ENCODE measurements at places on chromosomes 7 and 10.

GRCh38 chr7:156064971-156065386, 252.7 kb upstream of the SHH start:
- DNase-seq, result no peak

DNA sequence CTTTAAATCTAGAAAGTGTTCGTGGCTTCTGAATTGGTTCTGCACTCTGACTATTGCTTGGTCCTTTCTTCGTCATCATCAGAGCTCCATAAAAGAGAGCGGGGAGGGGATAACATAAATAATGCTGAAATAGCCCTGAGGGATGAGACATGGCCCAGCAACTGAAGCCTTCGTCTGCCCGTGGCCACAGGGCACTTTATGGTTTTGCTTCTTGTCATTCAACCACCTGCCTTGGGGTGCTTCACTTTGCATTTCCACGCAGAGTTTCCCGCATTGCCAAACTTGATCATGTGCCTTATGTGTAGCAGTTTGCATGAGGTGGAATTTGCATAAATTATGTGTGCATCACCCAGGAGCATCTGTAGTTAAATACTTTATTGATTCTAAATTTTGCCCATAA, 15.9 kb downstream of the GSTO2 start:
- DNase-seq, result no peak

DNA sequence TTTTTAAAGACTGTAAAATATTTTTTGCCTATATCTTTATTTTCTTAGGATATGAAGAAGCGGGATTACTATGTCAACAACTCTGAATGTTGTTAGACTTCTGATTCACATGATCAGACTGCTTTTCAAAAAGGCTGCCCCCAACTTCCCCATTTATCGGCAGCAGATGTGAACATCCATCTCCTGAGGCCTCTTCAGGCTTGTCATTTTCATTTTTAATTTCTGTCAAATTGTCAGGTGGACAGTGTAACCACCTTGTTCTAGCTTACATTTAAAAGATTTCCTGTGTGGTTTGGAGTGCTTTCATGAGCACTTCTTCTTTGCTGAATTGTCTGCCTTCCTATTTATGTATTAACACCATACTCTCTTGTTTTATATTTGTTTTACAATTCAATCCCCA, 78.8 kb upstream of the GSDME start:
- DNase-seq, result no peak

DNA sequence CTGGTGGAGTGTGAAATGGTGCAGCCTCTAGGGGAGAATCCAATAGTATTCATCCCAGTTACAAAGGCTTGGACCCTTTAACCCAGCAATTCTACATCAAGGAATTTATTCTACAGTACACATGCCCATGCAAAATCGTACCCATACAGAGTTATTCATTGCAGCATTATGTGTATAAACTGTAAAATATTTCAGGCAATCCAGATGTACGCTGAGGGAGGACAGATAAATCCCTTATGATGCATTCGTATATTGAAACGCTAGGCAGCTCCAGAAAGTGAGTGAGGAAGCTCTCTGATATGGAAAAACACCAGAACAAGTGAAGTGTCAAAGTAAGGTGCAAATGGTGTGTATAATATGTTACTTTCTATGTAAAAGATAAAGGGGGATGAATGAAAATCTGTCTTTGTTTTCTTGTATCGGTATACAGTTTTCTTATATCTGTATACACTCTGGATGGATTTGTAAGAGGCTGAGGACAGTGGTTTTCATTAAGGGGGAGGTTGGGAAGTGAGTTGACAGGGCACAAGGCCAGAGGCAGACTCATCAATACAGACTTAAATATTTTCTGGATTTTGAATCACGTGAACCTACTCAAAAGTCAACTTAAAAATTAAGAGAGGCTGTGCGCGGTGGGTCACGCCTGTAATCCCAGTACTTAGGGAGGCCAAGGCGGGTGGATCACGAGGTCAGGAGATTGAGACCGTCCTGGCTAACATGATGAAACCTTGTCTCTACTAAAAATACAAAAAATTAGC, 17.1 kb downstream of the VWA2 start:
- no peak for DNase-seq

- DNase-seq, result no peak
Measured at GRCh38 chr7:22469371-22470143, 30.4 kb downstream of the STEAP1B start.

DNA sequence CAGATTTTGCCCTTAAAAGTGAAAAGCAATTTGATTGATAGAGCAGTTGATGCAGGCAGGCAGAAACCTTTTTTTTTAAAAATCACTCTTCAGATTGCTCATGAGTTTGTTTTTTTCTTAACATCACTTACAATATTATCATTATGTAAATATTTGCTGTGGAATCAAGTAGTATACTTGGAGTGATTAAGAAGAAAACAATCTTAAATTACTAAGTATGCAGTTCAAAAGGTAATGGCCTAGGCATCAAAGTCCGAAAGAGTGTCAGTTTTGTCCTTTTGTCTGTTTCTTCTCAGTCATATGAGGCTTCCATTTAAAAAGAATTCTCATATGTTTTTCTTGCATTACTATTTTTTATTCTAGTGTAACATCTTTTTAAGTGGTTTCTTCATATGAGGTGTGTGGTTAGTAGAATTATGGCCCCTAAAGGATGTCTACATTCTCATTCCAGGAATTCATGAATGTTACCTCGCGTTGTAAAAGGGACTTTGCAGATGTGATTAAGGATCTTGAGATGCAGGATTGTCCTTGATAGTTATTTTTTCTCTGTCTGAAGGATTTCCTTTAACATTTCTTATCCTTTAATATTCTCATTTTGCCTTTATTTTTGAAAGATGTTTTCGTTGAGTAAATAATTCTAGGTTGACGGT, 44.0 kb downstream of the BICC1 start:
- no peak for DNase-seq

DNA sequence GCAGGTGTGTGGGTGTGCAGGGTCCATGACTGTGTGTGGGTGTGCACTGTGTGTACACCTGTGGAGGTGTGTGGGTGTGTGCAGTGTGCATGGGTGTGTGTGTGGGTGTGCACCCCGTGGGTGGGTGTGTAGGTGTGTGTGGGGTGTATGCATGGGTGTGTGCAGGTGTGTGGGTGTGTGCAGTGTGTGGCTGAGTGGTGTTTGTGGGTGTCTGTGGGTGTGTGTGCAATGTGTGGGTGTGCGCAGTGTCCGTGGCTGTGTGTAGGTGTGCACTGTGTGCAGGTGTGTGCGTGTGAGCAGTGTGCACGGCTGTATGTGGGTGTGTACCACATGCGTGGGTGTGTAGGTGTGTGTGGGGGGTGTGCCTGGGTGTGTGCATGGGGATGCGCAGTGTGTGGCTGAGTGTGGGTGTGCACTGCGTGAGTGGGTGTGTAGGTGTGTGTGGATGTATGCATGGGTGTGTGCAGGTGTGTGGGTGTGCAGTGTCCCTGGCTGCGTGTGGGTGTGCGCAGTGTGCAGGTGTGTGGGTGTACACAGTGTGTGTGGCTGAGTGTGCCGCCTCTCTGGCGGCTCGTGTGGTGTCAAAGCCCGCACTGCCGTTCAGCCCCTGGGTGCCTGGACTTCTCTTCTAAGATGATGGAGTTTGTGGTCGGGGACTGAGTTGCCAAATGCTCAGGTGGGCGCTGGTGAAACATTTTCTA, 208.3 kb downstream of the DNAJB6 start:
- DNase-seq, result no peak

DNA sequence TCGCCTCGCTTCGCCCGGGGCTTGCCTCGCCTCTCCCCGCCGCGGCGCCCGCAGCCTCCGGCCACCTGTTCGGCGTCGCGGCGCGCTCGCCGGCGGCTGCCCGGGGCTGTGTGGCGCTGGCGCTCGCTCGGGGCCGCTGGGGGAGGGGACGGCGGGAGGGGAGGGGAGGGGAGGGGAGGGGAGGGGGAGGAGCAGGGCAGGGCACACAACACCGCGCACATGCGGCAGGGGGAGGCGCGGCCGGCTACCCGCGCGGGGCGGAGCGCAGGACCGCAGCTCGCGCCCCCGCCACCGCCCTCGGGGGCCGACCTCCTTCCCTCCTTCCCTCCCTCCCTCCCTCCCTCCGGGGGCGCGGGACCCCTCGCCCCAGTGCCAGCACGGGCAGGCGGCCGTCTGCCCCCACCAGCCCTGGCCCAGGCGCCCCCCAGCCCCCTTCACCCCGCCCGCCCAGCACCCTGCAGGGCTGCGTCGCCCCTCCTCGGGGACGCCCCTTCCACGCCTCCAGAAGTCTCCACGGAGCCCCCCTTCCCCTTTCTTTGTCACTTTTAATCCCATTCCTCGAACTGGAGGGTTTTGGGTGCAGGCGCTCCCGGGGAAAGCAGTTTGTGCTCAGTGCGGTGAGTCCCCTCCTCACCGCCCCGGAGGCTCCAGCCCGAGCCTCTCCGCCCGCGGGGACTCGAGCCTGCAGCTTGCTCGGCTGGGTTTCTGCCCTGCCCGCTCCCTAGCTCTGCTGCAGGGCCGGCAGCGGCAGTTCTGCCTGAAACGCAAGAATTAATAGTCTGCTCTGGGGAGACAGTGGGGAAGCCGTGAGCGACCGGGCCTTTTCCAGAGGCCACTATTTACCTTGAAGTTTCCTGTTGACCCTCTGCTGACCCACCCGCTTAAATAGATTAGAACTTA, at the start of gene PARD3:
Gene PARD3, minus strand, starts transcription at position 112 of the 900 bp plus-strand sequence. CDS start 301 bp downstream, outside the sequence.
- DNase-seq, result peak; percentile 58

DNA sequence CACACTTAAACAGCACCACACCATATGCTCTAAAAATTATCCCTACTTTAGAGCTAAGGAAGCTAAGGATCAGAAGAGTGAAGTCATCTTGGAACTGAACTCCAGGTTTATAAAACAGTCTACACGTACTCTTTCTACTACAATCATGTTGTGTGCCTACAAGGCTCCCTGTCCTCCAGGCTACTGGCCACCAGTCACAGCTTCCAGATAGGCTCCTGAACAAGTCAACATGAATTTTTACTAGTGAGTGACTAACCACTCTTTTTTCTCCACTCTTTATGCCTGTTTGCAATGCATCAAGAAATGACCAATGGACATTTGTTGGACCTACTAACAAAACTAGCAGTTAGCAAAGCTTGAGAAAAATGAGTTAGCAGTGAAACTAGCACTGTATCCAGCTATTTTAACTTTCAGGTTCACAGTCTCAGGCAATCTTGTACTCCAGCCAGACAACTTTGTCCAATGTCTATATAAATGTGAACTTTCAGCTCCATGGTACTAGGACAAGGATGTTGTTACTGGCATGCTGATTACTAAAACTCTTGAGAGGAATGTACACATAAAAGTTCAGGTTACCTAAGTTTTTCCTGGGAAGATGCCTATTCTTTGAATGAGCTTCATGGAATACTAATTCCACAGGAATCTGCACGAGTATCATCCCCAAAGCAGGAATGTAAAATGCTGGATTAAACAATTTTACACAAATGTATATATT, 180.0 kb downstream of the BTAF1 start:
- no peak for DNase-seq

DNA sequence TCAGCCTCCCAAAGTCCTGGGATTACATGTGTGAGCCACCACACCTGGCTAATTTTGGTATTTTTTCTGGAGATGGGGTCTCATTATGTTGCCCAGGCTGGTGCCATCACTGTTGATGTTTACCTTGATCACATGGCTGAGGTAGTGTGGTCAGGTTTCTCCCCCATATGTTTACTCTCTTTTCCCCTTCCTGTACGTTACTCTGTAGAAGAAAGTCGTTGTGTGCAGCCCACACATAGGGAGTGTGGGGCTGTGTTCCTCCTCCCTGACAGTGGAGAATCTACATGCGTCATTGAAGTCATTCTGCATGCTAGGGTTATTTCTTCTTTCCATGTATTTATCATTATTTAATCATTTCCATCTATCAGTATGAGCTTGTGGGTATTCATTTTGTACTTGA, 16.3 kb upstream of the ORAI2 start:
- no peak for DNase-seq

- DNase-seq, result no peak
Measured at GRCh38 chr7:124246262-124246863, 213.5 kb upstream of the TMEM229A start.

DNA sequence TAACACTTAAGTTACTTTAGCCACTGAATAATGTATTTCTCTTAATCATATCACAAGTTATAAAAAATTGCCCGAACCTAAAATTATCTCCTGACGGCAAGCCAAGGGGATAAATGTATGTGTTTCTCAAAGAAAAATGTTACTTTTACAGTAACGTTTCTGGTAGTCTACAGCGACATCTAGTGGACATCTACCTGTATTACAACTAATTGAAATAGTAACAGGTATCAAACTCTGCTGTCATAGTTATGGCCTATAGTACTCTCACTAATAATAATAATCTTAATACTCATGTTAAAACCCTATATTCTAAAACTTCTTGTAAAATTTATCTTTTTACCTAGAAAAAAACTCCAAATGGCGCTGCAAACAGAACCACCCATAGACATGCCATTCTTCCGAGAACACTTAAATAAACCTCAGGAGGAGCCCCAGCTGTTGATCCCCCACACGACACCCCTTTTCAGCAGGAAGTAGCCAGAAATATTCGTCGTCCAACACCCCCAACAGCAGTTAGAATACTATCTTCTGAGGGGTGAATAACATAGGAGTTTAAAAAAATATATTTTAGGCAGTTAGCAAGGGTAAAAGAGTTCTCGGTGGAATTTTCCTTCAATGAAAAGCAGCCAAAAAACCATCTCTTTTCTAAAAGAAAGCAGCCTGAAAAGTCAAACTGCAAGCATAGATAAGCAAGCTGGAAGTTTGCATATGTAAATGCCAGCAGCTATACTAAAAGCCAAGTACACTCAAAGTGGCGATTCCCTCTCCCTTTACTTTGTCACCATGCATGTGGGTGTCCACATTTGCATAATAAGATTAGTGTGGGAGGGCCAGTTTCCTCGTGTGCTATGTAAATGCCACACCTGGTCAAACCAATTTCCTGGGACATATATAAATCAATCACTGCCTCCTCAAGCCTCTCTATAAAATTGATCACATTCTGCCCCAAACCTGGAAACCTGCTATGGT, 40.5 kb upstream of the ZNF107 start:
- DNase-seq, result no peak

DNA sequence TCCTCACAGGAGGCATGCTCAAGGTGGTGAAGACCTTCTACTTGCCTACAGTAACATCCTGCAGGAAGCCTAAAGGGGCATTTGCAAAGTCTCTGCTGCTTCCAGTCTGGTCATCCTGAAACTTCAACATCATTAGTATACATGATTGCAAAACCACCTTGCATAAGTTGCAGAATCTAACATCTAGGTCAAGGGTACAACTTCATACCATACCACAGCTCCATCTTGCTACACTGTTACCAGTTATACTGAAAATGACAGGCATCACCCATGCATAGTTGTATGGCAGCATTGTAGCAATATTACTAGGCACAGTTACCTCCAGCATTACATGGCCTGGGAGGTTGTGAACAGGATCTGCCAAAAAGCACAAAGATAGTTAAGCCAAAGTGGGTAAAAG, 13.7 kb upstream of the MACROH2A2 start:
- no peak for DNase-seq

DNA sequence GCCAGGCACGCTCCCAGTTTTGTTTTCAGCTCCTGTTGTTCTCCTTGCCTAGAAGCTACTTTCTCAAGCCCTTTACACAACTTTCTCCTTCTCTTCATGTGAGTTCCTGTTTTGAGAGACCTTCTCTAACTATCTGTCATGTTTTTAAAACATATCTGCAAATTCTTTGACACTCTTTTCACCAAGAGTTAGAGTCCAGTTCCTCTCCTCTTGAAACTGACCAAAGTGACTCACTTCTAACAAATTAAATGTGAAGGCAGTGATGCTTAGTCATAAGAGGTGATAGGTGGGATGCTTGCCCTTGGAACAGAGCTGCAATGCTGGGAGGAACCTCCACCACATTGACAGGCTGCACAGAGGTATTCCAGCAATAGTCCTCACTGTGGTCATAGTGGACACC, 25.3 kb downstream of the ZSCAN25 start:
- no peak for DNase-seq
